Ureter (tissue), 1 donor: ENCODE measurements at places on chromosomes 2 and 18.

DNA sequence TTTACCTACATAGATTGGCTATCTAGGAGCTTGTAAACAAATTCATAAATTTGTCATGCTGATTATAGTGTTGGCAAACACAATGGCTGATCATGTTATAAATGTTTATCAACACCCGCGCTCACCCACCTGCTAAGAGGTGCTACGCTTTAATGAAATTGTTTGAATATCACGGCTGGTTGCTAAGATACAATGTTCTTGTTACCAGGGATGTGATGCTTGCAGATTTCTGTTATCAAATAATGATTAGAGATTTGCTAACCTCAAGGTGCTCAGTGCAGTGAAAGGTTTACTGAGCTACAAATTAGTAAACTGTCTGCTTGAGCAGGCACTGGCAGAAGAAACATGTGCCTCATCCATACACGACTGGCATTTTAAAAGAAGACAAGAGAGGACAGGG is 160.0 kb upstream of the ZEB2 start:
- DNase-seq, result no peak

DNA sequence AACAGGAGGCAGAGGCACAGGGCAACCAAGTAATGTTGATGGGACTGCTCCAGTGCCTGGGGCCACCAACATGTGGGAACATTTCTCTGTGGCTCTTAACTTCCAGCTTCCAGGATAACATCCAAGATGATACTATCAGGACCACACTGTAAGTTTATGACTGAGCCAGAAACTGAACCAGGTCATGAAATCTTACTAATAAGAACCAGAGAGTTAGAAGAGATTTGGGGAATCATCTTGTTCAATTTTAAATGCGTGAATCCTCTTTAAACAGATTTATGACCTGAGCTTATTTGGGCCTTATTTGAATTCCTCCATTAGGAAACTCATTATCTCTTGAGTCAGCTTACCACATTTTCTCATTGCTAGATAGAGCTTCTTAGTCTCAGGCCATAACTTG is 45.0 kb downstream of the MAP2 start:
- no peak for DNase-seq

GRCh38 chr2:226427538-226428307 is 371.9 kb downstream of the IRS1 start:
- no peak for DNase-seq

DNA sequence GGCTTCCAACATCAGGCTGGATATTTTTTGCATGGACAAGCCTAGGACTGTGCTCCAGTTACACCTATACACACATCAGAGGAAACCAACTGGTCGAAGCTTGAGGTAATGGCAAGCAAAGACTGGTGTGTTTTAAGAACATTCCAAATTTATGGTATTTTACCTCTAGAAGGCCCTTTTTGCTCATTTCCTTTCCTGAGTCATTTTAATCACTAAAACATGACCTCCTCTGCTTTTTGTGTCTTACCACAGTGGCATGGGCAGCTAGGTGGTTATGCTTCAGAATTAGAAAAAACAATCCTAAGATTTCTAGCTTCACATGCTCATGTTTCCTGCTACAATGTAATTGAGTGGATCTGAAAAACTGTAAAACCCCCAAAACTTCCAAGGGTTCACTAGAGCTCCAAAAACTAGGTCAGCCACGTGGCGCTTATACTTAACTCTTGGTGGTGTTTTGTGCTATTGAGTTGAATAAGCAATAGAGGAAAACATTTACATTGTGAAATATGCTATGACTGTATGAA is 30.6 kb upstream of the CHRNA1 start:
- no peak for DNase-seq

DNA sequence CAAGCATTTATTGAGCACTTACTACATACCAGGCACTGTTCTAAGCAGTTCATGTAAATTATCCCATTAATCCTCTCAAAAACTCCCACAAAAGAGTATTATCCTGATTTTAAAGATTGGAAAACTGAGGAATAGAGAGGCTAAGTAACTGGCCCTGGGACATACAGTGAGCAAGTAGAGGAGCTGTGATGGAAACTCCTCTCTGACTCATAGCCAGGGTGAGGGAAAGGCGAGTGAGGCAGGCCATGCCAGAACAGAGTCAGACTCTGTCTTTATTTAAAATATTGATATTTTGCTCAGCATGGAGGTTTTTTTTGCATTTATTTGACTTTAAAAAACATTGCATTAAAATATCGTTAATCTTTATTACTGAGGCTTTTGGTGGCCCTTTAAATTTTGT is 208.0 kb downstream of the LOXHD1 start:
- no peak for DNase-seq

- DNase-seq, result no peak
These were observed 23.2 kb downstream of the HDAC4 start for GRCh38 chr2:239377591-239377990.

DNA sequence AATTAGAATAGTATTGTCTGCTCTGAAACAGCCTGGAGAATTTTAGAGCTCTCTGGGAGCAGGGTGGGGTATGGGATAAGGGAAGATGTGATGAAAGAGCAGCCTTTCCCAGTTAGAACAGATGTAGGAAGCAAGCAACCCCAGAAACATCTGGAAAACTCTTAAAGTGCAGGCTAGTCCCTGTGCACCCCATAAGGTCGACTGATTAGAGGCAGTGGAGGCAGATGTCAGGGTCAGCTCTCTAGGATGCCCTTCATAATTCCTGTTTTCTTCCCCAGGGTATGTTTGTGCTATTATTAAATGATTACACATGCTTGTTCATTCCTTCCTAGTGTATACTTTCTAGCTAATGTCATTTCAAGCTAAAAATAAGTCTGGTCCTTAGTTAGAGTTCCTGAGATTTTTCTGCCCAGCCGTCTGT is 41.7 kb downstream of the PTPRM start:
- DNase-seq, result no peak

DNA sequence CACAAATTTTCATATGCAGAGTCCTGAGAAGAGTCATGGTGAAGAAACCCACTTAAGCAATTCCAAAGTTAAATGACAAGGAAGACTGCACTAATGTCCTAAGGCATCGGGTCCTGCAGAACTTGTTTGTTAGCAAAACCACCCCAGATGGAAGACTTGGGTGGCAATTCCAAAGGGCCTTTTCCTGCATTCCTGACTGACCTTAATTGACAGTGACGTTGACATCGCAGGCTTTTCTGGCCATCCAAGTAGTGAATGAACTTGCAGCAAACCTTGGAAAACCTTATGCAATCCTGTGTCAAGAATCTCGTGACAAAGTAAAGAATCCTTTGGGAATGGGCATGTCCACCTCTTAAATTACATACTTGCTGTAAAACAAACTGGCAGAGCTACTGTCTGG is 112.5 kb upstream of the SH3BP4 start:
- DNase-seq, result no peak

- DNase-seq, result no peak
These were observed 41.2 kb downstream of the HADHB start for GRCh38 chr2:26285931-26286330.

- no peak for DNase-seq
These were observed 5.0 kb upstream of the PROC start for GRCh38 chr2:127413200-127413599.

DNA sequence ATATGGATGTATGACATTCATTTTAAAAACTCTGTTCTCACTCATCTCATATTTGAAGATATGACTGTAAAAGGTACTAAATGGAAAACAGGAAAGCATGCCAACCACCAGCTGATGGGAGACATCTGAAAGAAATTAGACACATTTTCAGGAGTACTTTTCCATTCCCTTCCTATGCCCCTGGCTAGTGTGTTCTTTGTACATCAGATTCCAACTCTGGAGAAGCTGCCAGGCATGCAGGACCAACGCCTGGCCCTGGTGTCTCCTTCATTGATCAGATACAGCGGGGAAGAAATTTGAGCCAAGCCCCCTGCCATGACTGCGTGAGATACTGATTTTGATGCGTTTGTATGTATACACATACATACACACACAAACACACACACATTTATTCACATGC is 599.0 kb upstream of the SYT4 start:
- DNase-seq, result no peak

GRCh38 chr2:61368687-61369665 is 101.9 kb downstream of the USP34 start:
- DNase-seq, result no peak

GRCh38 chr18:49845629-49846360 is 32.5 kb upstream of the ACAA2 start:
- peak; percentile 30 for DNase-seq

DNA sequence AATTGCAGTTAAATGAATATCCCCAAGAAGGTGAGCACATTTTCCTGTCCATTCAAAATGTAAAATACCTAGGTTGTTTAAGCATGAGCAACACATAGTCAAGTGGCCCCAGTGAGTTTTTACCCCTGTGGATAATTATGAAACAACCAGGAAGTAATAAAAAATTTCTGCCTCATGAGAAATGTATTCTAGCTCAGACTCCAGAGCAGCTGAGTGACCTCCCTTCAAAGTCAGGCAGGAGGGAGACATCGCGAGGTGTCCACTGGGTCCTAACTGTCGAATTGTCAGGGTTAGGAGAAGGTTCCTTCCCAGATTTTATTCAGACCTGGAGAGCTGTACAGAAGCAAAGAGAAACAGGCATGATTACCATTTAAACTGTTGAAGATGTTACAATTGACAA is 416.6 kb upstream of the SMIM21 start:
- DNase-seq, result no peak

- no peak for DNase-seq
These were observed 41.2 kb downstream of the ASAP2 start for GRCh38 chr2:9247786-9248185.

DNA sequence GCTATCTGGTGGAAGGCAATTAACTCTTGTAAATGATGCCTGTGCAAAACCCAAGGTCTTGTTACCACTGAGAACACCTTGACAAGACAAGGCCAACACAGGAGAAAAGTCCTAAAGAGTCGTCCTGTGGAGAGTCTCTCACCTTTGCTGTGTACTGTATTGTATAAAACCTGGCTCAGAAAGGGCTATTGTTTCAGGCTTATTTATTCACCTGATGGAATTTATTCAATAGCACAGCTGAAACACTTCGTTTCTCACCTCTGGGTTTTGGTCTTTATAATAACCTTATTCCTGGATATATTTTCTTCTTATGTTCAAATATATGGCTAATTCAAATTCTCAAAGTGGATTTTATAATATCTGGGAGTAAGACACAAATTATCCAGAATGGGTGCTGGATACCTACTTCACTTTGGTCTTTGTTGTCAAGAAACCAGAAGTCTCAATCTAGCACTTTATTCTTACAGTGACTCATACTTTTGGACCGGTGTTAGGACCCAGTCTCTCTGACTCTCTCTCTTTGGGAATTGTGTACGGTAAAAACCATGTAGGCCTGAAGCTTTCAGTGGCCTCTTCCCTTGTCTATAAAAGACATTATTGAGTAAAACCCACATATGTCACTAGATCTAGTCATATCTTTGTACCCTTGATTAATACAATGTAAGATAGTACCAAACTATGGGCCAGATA is 16.1 kb upstream of the STAT4 start:
- DNase-seq, result no peak

DNA sequence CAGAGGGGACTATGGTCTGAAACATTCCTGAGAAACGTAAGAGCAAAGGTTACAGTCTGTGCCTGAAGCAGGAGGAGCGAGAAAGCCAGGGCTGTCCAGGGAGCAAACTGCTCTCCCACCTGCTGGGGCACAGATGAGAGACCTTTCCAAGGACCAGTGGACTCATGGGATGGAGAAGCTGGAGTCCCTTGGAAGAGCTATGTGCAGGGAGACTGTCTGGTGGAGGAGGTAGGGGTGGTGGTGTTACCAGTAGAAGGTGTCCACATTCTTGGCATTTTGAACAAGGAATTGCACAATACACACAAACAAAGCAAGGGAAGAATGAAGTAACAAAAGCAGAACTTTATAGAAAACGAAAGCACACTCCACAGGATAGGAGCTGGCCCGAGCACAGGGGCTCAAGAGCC is 97.9 kb upstream of the CYRIA start:
- no peak for DNase-seq

GRCh38 chr2:118983915-118984314 is 41.9 kb downstream of the MARCO start:
- no peak for DNase-seq

DNA sequence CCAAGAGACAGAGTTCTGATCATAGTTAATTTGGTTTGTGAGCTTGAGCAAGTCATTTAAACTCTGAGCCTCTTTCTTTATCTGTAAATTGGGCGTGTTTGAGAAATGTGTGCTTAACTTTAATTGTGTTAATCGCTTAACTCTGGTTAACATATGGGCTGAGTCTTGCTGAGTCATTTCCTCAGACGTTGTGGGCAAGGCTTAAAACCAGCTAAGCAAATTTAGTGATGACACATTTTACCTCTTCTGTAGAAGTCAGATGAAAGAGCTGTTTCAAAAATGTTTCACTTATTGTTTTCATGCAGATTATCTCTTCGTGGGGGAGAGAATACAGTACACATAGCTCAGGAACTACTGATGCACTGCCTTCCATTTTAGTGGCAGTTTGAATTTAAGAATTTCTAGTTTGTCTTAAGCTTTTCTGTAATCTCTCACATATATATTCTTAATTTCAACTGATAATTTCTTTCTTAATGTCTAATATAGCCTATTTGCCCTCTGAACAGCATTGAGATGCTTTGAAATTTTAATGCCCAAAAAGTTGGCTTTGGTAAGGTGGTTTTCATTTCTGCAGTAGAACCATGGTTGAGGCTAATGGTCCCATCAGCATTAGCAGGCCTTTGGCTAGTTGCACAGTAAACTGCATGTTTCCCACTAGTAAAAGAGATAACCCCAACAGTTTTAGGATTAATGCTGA is 34.9 kb downstream of the RAB10 start:
- DNase-seq, result no peak

DNA sequence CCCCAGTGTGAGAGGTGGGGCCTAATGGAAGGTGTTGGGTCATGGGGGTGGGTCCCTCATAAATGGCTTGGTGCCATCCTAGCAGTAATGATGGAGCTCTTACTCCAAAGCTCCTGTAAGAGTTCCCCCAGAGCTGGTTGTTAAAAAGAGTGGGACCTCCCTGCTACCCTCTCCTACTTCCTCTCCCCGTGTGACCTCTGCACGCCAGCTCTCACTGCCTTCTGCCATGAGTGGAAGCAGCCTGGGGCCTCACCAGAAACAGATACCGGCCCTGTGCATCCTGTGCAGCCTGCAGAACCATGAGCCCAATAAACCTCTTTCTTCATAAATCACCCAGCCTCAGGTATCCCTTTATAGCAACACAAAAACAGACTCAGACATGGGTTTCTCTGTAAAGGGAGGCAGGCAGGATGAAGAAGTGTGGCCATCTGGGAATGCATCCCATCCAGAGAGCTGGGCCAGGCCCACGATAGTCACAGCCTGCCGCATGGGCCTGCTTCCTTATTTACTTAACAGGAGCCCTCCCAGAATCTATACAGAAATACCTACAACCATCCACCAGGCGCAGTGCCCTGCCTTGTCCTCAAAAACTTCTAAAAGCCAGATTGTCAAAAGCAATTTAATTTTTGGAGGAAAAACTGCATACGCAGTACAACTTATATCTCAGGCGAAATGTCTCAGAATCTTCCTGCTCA is 7.5 kb downstream of the PRLH start:
- no peak for DNase-seq

GRCh38 chr2:34105006-34105767 is 506.1 kb upstream of the FAM98A start:
- no peak for DNase-seq

GRCh38 chr2:73260338-73260984 is 23.8 kb downstream of the FBXO41 start:
- no peak for DNase-seq

- no peak for DNase-seq
These were observed 26.5 kb upstream of the PXDN start for GRCh38 chr2:1770566-1771380.
